ENCODE measurements at places on chromosomes 5 and 9.

- DNase-seq, result no peak
These were observed 250.1 kb upstream of the TRPC7 start for GRCh38 chr5:136615251-136616119.

- DNase-seq, result no peak
These were observed 128.7 kb downstream of the ATG10 start for GRCh38 chr5:82100303-82101077.

DNA sequence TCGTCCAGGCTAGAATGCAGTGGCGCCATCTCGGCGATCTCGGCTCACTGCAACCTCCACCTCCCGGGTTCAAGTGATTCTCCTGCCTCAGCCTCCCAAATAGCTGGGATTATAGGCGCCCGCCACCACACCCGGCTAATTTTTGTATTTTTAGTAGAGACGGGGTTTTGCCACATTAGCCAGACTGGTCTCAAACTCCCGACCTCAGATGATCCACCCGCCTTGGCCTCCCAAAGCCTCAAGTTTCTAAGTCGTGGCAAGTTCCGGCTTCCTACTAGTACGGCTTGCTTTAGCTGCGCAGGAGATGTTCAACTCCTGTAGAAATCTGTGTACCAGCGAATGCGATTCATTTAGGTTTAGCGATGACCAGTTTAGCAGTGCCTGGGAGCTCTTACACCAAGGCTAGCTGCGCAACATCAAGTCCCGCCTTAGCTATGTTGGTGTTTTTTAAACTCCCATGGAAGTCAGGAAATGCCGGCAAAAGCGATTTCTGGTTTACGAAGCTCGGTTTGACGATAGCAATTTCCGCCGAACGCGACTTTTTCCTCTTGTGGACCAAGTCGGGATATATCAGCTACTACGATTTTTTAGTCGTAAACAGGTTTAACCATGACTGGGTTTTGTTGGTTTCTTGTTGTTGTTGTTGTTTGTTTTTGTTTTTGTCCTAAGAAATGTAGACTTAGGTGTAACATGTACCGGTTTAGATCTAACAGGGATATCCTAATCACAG lies 46.4 kb downstream of the ANXA2R start:
- DNase-seq, result peak; percentile 30

DNA sequence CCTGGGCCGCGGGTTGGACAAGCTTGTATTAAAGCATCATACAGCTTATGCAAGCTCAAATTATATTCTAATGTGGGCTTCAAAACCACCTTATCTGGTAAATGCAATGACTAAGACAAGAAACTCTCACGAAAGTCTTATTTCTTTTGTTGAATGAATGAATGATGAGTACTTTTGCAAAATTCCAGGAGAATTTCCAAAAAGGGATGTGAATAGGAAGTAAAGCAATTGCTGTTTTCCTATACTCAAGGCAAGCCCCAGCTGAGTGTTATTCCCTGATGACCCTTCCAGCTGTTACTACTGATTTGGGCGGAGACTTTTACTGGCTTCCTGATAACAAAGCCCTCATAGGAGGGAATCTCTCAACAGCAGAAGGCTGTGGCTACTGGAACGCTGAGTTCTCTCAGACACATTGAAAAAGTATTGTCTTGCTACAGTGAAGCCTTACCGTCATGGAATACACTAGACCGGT lies 162.8 kb downstream of the SREK1 start:
- no peak for DNase-seq

- no peak for DNase-seq
These were observed 225.9 kb upstream of the NR4A3 start for GRCh38 chr9:99595796-99596195.

- no peak for DNase-seq
These were observed 752.1 kb downstream of the DTWD2 start for GRCh38 chr5:118236108-118236849.

DNA sequence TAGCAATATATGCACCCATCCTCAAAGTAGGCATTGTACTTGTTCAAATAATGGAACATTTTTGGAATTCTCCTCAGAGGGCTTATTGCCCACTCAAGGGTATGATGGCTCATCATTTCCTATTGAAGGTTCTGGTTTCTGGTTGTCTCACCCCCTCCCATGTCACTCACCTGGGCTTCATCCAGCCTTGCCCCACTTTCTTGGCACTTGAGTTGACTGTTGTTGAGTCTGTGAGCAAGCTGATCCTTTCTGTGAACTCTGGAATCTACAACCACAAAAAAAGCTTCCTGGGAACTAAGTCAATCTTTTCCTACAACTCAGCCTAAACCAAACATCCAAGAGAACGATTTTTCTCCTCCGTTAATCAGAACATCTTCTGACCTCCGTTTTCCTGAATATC lies 73.9 kb upstream of the ANKH start:
- no peak for DNase-seq

- DNase-seq, result no peak
These were observed 220.8 kb upstream of the PCSK5 start for GRCh38 chr9:75669721-75670120.

GRCh38 chr5:84634256-84634655 lies 249.6 kb upstream of the EDIL3 start:
- DNase-seq, result no peak

- DNase-seq, result no peak
These were observed 51.3 kb downstream of the SNX24 start for GRCh38 chr5:122896598-122897282.

DNA sequence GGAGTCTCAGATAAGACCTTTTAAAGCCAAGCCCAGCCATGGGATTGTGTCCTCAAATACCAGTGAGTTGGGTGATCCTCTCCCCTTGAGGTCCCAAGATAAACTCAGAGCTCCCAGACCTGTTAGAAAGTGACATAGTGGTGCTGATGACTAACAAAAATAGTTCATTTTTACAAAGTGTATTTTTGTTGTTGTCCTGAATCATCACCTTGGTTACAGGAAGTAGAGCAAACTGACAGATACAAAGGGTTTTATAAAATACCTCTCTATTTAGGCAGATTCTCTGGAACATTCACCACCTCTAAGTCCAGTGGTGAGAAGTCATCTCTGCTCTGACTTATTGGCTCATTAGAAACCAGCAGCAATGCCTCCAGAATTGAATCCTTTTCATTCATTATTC lies 259.3 kb downstream of the CEMIP2 start:
- DNase-seq, result no peak

DNA sequence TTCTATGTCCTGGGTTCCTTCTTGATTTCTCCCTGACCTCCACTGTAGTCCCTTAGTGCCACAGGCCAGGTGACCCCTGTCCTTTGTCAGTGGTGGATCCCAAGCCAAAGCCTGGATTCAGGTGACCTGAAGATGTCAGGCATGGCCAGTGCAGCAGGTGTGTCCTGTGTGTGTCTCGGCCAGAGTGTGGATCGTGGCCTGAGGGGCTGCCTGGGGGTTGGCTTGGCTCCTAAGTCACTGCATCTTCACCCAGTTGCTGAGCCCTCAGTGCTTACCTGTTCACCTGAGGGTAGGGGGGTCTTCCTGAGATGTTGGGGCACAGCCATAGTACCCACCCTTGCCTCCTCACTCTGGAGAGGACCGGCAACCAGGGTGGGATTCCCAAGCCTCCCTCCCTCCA lies 61.8 kb upstream of the PITX1 start:
- DNase-seq, result no peak

GRCh38 chr5:124297826-124298225 lies 448.6 kb downstream of the ZNF608 start:
- DNase-seq, result no peak

DNA sequence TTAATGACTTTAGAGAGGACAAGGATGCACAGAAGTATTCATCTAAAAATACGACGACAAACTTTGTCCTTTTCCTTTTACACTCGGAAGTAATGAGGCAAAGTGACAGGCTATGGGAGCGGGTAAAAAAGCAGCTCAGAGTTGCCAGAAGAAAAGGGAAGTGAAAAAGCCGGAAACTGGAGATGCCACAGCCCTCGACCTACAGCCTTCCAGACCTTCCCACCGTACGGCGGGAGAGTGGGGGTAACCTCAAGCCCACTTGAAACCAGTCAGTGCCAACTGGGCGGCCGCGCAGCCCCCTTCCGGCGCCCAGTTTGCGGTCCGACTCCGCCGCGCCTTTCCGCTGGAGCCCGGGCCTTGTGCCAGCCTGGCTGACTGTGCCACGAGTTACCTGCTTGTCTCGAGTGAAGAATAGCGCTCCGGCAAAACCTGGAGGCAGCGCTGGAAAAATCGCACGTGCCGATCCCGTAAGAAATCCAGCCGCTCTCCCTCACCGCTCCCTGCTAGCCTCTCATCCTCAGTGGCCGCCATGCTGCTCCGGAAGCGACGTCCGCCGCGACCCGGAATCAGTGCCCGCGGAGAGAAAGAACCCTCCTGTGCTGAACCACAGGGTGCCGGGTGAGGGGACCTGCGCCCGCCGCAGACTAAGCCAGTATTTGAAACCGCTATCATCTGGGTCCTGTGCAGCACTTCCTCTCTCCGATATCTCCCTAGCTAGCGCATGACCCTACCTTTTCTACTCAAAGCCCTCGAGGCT lies at the start of gene PGGT1B:
Gene PGGT1B (minus strand): TSS at position 557 of the 757 bp plus-strand sequence. CDS start 26 bp downstream, at position 531.
- peak; percentile 18 for DNase-seq

Data from activated CD8-positive, alpha-beta memory T cell treated with anti-CD3 and anti-CD28 coated beads for 1 hour (primary cell).